ENCODE measurements at places on chromosomes 2 and 18.
A peak's percentile ranks its signal among the peaks of the same experiment; 100 is the strongest.

GRCh38 chr2:100818606-100819369 is 1.2 kb upstream of the NPAS2 start:
- peak; percentile 45 for DNase-seq

DNA sequence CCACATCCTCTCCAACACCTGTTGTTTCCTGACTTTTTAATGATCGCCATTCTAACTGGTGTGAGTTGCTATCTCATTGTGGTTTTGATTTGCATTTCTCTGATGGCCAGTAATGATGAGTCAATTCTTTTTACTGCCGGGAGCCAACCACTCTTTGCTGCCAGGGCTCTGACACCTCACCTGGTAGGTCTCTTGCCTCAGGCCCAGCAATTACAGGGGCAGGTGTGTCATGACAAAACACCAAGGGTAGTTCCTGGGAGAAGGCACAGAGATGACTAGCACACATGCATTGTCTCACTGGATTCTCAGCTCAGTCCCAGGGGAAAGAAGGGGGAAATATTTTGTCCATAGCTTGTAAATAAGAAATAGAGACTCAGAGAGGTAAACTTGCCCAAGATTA is 122.3 kb downstream of the CHST9 start:
- no peak for DNase-seq

DNA sequence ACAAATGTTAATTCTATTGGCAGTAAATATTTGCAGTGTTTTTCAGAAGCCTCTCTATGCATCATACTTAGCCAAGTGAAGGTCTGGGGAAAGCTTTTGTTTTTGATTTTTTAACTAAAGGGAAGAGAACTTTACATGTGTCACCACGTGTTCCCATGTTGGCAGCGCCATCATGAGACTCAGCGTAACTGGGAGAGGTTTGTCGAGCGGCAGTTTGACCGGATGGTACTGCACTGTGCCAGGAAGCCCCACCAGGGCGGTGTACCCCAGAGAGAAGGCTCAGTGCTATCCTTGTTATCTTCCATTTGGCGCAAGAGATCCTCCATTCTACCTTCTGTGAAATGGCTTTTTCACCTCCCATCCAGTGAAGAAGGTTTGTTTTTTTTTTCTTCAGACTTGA is 38.5 kb downstream of the KIF5C start:
- no peak for DNase-seq

DNA sequence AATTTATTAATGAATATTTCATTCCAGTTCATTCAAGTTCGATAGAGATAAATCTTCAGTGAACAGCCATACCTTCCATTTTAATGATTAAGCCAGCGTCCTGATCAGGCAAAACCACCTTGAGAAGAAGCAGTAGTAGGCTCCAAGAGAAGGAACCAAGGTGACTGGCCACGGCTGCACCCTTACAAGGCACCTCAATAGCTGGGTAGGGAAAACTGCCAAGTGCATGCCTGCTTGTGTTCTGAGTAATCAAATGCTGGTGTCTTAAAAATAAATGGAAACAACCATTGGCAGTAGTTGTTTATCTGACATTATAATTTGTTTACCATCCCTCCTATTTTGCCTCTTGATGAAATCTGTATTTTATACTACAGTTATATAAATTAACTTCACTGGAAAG is 10.0 kb upstream of the FEZ2 start:
- no peak for DNase-seq

DNA sequence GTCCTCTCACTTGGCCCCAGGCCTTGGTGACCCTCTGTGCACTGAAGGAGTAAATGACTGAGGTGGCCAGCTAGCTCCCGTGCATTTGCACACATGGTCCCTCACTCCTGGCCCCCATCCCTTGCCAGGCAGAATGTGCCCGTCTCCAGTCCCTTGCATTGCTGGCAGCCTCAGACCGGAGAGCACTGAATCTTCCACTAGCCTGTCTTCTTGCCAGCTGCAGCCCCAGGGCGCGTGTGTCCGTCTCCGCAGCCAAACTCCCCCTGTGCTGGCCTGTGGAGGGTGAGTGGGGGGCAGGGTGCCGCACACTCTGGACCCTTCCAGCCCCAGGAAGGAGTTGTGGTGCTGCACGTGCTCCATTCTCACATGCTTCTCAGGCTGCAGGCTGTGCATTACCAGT is 35.9 kb downstream of the INPP4A start:
- DNase-seq = no peak
